ENCODE measurements at places on chromosomes 11 and 22. TPM values are rescaled to one million over a fixed set of nuclear protein-coding genes. Genes with fewer than 3 reads are reported as not detected.

DNA sequence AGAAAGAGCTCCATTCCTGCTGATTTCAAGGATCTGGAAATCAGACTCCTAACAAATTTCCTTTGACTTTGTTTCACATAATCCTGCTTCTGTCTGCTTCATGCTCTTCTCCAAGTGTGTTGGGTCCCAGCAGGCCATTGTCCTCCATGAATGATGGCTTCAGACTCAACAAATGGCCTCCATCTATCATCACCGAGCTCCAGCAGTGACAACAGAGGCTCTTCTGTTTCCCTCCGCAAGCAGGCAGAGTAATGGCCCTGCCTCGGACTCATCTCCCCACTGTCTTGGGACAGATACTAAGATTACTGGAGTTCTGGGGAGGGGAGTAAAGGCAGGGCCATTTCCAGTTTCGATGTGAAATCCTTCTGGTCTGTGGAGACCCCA is 127.3 kb downstream of the TENM4 start:
- no peaks in the 10 kb centered on the region for H3K4me1 ChIP-seq
- H3K27ac ChIP-seq = no peak overlapping the region
- no peaks in the 10 kb centered on the region for H3K27me3 ChIP-seq
- DNase-seq = no peak

Gene EXPH5
- 4.2 TPM for total RNA-seq

DNA sequence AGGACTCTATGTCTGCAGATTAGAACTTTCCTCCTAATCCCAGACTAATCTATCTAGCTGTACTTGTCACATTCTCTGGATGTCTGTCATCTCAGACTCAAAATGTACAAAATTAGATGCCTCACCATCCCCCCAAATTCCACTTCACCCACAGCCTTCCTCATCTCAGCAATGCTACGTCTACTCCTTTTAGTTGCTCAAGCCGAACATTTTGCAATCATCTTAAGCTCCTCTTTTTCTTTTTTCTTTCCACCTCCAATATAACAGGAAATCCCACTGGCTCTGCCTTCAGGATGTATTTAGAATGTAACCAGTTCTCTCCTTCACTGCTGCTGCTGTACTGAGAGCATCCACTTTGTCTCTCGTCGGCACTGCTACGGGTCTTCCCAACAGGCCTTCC is 1091.8 kb downstream of the TBC1D22A start:
- H3K4me3 ChIP-seq = no peak overlapping the region
- no peak for DNase-seq
- H3K27ac ChIP-seq = no peak overlapping the region

DNA sequence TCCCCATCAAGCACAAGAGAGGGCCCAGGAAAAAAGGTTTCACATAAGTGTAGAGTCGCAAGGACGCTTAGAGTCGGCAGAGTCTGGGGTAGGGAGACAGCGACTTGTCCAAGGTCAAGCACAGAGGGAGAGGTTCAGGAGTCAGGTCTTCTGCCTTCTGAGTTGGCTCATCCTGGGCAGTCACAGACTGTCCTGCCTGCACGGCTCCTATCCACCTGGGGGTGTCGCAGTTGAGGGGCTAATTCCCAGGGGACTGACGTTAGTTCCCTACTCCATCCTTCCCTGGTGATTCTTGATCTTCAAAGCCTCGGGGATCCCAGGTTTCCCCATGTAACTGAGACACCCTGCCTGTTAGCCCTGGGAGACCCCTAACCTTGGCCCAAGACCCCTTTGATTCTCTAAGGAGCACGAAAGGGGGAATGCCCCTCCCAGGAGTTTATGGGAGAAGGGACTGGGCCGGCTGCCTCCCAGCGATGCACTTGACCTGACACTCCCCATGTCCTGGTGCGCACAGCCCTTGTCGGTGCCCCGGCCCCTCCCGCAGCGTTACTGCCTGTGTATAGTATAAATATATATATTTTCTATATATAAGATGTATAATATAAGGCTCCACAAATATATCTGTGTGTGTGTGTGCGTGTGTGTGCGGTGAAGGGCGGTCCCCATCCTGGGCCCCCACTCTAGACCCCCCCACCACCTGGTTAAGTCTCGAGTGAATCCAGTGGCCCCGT is 14.7 kb upstream of the TAB1 start:
- H3K36me3 ChIP-seq = no peaks in the 10 kb centered on the region
- DNase-seq = no peak
- no peaks in the 10 kb centered on the region for H3K4me1 ChIP-seq
- H3K27ac ChIP-seq = no peak overlapping the region

- no peaks in the 10 kb centered on the region for H3K36me3 ChIP-seq
- H3K27ac ChIP-seq = no peak overlapping the region
- no peak for DNase-seq
- H3K4me3 ChIP-seq = no peak overlapping the region
Measured at GRCh38 chr11:128419012-128419767, 168.2 kb downstream of the ETS1 start.

DNA sequence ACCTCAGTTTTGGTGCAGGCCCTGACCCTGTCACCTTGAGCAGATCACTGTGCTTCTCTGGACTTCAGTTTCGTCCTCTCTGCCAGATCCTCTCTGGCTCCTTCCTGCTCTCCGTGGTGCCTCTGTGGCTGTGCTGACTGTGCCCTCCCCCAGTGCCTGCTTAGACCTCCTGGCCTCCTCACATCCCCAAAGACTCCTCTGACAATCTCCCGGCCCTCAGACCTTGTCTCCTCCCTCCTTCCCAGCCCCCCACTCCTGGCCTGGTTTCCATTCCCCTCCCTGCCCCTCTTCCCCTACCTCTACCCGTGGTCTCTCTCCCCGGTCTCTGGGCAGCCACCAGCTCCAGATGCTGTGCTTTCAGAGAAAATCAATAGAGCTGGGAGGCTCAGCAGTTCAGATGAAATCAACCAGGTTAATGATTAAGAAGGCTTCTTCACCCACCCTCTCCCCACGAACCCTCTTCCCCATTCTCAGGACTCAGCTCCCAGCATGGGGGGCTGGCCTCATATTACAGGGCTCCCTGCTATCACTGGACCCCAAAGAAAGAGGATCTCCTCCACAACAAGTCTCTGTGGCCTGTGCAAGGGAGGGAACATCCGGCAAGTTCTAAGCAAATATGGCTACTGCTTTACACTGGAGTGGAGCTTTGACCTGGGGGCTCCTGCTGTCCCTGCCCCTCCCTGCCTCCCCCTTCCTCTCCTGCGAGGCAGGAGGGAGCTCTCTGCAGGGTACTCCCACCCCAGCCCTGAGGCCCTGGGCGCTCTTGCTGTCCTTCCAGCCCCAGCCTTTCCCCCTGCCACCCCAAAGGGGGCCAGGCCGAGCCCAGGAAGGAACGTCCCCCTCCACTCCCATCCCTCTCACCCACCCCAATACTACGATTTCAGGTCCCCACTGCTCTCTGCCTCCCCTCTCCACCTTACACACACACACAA is 8.5 kb downstream of the BACE1-AS start:
- DNase-seq = no peak
- no peaks in the 10 kb centered on the region for H3K36me3 ChIP-seq
- no peaks in the 10 kb centered on the region for H3K4me1 ChIP-seq

Gene OR52E8
- total RNA-seq = not detected

Gene BIRC3
- 12.9 TPM for total RNA-seq

Gene RPS6KA4
- 25.8 TPM for total RNA-seq

Gene OR51A2
- total RNA-seq = not detected

- peak overlapping the region; percentile 43 for H3K27ac ChIP-seq
- DNase-seq = no peak
Measured at GRCh38 chr11:117823946-117824420, 561 bp downstream of the FXYD2 start.

DNA sequence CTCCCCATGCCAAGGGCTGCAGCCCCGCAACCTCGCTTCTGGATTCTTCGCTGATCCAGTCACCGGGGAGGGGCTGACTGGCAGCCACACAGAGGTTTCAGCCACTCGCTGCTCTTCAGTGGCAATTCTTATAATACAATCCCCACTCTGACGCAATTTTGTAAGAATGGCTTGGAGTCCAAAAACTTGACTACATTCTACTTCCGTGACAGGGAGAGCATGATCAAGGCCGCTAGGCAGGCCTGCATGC is 14.9 kb downstream of the PPM1F start:
- no peaks in the 10 kb centered on the region for H3K27me3 ChIP-seq
- peak overlapping the region; percentile 43 for H3K4me3 ChIP-seq
- peaks cover 83% of the 10 kb centered on the region for H3K4me1 ChIP-seq
- H3K27ac ChIP-seq = peak overlapping the region; percentile 84

Gene HOATZ
- not detected for total RNA-seq

GRCh38 chr22:25494774-25495173 is 69.7 kb upstream of the GRK3 start:
- DNase-seq = no peak
- no peak overlapping the region for H3K27ac ChIP-seq
- H3K4me1 ChIP-seq = no peaks in the 10 kb centered on the region
- peaks cover 6% of the 10 kb centered on the region for H3K36me3 ChIP-seq
- H3K4me3 ChIP-seq = no peak overlapping the region
- H3K27me3 ChIP-seq = no peaks in the 10 kb centered on the region

DNA sequence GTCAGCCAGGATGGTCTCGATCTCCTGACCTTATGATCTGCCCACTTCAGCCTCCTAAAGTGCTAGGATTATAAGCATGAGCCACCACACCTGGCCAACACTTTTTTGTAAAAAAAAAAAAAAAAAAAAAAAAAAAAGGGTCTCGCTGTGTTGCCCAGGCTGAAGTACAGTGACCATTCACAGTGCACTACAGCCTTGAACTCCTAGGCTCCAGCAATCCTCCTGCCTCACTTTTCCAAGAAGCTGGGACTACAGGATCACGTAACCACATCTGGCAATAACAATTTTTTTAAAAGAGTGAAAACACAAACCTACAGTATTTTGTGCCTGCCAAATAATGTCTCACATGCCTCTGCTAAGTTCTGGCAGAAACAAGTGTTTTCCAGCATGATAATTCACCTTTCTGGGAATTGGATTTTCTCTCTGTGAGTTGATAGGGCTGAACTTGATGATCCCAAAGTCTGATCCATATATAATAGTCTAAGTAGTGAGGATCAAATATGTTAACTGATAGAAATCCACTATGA is 30.6 kb downstream of the ADORA2A start:
- DNase-seq = no peak
- no peaks in the 10 kb centered on the region for H3K36me3 ChIP-seq
- no peak overlapping the region for H3K4me3 ChIP-seq

Gene KCNA4
- 0.21 TPM for total RNA-seq

DNA sequence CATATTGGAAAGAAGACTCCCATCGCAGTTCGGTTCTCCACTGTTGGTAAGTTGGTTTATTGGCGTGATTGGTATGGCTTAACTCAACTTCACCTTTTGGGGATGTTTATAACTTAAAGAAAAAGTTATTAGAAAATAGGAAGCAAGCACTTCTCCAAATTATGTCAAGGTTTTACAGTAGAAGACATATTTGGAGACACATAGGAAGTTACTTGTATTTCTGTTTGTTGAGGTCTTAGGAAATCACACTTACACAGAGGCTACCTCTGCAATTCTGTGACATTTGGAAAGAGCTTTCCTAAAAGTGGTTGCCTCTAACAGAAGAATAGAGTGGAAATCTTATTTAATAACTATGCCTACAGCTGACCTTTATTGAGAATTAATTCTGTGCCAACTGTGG is 12.3 kb downstream of the CAT start:
- peaks cover 8% of the 10 kb centered on the region for H3K36me3 ChIP-seq
- peaks cover 4% of the 10 kb centered on the region for H3K4me1 ChIP-seq
- DNase-seq = no peak
- H3K27me3 ChIP-seq = no peaks in the 10 kb centered on the region

GRCh38 chr11:4370166-4370565 is 2.0 kb upstream of the OR52B4 start:
- no peak overlapping the region for H3K4me3 ChIP-seq
- no peak overlapping the region for H3K27ac ChIP-seq
- H3K36me3 ChIP-seq = no peaks in the 10 kb centered on the region
- DNase-seq = no peak
- H3K27me3 ChIP-seq = no peaks in the 10 kb centered on the region

Gene BACE1-AS
- total RNA-seq = 9.4 TPM

- no peak overlapping the region for H3K27ac ChIP-seq
- no peaks in the 10 kb centered on the region for H3K4me1 ChIP-seq
- H3K27me3 ChIP-seq = no peaks in the 10 kb centered on the region
- no peaks in the 10 kb centered on the region for H3K36me3 ChIP-seq
Measured at GRCh38 chr22:28129319-28129962, 210.4 kb upstream of the PITPNB start.

Gene NCF4
- total RNA-seq = 16.6 TPM

DNA sequence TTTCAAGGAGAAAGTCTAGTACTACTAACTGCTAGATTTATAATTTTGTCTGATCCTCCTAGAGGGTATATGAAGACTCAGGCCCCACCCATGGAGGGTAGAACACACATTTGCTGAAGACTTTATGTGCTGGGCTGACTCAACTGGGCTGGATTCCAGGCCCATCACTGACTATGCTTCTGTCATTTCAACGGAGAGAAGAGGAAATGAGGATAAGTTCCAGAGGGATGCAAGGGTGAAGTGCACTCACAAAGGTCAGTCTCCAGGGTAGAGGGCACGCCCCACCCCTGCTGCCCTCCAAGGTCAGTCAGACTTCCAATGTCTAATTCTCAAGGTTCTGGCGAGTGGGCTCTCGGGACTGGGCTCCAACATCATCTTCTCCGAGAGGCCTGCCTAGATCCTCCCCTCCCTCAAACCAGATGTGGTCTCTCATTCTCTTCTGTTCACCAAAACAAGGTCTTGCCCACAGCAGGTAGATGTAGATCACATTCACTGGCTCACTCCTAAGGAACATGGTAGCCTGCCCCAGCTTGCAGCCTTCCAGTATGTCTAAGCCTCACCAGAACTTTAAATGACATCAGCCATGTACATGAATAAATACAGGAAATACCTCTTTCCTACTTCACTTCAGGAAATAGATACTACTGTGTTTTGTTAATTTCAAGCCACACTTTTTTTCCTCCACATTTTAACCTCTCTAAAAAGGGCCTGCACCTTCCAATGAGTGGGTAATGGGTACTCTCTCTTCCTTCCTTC is 7.3 kb upstream of the C11orf86 start:
- H3K36me3 ChIP-seq = no peaks in the 10 kb centered on the region
- H3K27ac ChIP-seq = no peak overlapping the region
- no peak for DNase-seq
- no peaks in the 10 kb centered on the region for H3K27me3 ChIP-seq

Data from tibial nerve (tissue), 4 donors.